ENCODE measurements at places on chromosomes 2 and 18.

- DNase-seq, result no peak
Observed at GRCh38 chr2:148814143-148814859, 60.7 kb upstream of the KIF5C start.

- no peak for DNase-seq
Observed at GRCh38 chr2:108641756-108642155, 77.5 kb upstream of the RANBP2 start.

DNA sequence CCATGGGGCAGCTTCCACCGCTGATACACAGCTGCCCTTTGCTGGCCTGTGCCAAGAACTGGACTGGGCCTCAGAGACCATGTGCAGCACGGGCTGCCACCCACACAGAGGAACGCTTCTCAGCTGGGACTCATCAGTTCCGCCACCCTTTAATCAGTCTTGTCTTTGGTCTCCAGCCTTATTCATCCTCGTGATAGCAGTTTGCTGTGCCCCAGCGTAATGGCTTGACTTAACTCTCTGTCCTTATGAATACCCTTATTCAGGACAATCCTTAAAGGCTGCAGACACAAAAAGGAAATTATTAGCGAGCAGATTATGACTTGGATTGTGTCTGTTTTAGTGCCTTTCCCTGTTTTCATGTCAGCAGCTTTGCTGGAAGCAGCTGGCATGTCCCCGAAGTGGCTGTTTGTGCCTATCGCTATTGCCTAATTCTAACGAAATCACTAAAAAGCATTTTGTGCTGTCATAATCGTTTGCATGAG is 108.9 kb upstream of the DAPL1 start:
- no peak for DNase-seq

DNA sequence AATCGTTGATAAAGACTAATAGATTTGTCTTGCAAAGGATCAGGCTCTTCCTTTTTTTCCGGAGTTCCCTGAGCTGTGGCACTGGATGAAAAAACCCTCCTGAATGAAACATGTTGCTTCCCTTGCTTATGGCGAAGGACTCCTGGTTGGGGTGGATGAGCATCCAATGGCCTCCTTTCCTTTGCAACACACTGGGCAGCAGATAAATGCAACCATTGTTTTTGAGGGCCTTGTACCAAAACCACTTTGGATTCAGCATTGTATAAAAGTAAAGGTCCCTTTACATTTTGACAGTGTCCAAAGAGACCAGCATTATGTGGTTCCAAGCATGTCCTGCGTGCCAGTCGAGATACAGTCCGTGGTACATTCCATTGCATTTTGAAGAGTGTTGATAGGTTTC is 44.7 kb downstream of the FAM210A start:
- no peak for DNase-seq

DNA sequence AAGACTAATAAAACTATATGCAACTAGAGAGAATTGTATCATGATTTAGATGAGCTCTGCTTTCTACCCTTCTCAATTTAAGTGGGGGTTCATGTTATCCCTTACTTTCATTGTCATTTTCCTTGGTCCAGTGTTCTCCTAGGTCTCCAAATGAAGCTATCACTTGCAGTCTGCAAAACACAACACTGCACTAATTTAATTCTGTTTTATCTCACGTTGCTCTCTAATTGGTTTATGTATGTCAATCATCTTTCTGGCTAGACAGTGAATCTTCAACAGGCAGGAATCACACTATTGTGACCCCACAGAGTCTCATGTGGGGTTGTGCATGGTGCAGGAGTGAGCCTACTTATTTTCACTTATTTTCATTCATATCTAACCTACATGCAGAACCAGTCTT is 348.3 kb upstream of the SYT4 start:
- no peak for DNase-seq

DNA sequence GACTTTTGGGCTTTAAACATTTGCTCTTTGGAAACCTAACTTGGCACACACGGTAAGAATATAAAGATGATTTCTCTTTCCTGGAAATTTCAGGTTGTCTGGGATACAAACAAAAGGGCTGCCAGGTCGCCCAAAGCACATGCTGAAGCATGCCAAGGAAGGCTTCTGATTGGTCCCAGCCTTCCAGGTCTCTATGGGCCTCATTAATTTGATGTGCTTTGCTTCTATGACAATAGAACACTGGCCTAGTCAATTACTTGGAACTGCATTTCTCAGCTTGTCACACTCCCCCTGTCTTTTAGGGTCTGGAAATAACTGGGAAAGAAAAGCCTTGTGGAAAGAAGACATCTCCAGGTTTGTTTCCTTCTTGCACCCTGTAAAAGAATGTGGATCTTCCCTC is 228.9 kb downstream of the ADCYAP1 start:
- DNase-seq, result no peak

- no peak for DNase-seq
Observed at GRCh38 chr2:100556746-100557145, 6.0 kb upstream of the PDCL3 start.

- DNase-seq, result no peak
Observed at GRCh38 chr2:126510356-126510755, 145.6 kb upstream of the GYPC start.

- no peak for DNase-seq
Observed at GRCh38 chr2:68248361-68248760, 4.0 kb downstream of the PPP3R1 start.

- no peak for DNase-seq
Observed at GRCh38 chr18:63603772-63604171, 16.6 kb downstream of the SERPINB13 start.

DNA sequence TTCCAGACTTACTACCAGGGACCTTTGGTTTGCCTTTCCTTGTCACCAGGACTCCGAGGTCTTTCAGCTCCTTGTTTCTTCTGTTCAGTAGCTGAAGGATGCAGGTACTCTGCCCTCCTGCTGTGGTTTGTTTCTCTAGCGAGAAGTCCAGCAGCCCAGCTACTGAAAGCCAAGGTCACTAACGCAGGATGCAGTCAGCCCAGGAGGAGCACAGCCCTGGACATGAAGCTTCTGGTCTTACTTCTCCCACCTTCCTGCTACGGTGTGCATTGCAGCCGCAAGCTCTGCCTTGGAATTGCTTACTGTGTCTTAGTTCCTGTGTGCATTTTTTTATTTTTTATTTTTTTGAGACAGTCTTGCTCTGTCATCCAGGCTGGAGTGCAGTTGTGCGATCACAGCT is 62.4 kb downstream of the DGKD start:
- no peak for DNase-seq

- no peak for DNase-seq
Observed at GRCh38 chr2:220370764-220371163, 743.3 kb downstream of the SLC4A3 start.

DNA sequence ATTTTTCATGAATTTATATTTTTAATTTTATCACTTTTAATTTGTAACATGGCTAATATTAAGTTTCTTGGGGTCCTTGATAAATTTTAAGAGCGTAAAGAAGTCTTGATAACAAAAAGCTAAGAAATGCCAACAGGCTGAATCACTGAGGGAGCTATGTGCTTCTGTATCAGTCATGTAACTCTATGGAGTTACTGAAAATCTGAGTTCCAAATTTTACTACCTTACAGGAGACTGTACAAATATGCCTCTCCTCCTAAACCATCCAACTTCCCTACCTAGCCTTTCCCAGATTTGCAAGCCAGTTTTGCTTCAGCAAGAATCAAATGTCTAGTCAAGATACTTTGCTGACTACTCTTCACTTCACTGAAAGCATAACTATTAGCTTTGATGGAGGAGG is 35.7 kb downstream of the FEZ2 start:
- no peak for DNase-seq

DNA sequence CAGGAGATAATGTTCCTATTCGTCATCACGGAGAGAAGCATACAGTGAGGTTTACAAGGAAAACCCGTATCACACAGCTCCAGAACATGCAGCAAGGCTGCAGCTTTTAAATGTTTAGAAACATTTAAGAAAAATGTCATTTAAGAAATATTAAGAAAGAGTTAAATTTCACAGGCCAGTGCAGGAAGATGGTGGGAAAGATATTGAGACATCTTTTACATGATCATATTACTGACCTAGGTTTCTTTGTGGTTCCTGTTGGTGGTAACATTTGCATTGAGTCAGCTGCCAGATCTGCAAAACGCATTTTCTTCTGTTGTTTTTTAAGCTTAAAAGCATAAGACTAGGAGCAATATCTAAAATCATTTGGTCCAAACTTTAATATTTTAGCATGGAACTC is 44.9 kb downstream of the CPO start:
- DNase-seq, result no peak

GRCh38 chr2:86420913-86421312 is 20.3 kb upstream of the KDM3A start:
- DNase-seq, result no peak

GRCh38 chr2:50751311-50752031 is 280.5 kb downstream of the NRXN1 start:
- DNase-seq, result no peak

DNA sequence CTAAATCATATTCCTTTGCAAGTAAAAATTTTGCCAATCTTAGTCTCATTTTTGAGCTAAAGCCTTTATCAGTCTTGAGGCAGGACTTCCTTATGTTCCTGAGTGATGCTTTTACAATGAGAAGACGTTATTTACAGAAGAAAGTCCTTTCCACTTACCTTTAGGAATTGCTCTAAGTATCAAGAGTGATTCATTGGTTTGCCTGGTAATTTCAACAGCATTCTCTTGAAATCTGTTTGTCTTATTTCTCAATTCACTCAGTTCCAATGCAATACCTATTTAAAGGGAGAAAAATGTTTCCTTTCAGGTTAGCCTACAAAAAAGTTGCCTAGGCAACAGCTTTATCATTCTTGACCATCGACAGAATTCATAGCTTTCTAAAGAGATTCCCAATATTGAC is 137.2 kb downstream of the LAMA1 start:
- DNase-seq, result no peak

DNA sequence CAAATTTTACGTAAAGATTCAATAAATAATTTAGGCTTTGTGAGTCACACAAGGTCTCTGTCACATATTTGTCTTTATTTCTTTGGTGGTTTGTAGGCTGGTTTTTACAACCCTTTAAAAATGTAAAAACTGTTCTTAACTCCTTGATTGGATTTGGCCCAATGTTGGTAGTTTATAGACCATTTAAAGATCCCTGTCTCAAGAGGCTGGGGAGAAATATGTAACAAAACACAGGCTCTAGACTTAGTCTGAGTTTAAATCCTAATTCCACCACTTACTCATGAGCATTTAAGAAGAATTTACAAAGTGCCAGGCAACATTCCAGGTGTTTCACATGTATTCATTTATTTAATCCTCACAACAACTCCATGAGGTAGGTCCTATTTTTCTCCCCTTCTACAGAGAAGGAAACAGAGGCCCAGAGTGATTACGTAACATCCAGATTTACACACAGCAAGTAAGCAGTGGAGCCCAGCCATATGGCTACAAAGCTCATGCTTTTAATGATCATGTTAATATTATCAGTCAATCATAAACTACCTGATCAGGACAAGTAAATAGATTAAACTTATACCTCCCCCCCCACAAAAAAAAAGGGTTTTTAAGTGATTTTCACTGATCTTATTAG is 416.6 kb upstream of the ACVR2A start:
- DNase-seq, result no peak

- DNase-seq, result no peak
Observed at GRCh38 chr2:218438596-218438995, 19.7 kb downstream of the VIL1 start.

- DNase-seq, result no peak
Observed at GRCh38 chr2:44836174-44836573, 105.3 kb upstream of the SIX3 start.

DNA sequence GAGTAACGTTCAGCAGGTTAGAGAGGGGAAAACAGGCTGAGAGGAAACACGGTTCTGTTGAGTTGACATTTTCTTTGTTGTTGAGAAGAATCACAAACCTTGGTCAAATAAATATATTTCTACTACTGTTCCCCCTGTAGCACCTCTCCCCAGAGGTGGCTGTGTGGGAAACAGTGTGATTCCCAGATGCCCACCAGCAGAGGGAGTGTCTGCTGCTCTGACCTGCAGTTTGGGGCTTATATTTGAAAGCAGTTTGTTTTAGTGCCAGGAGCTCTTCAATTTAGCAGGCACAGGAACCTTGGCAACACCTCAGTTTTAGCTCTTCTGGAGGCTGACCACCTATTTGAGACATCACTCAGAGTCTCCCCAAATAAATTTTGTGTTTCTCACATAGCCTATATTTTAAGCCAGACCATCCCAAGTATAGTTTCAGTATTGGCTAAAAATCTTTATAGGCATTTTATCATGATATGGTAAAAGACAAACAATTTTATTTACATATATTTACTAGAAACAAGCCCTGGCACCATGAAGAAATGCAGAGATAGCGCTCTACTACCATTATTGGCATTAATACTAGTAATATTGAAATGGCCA is 75.7 kb downstream of the PIK3C3 start:
- no peak for DNase-seq

DNA sequence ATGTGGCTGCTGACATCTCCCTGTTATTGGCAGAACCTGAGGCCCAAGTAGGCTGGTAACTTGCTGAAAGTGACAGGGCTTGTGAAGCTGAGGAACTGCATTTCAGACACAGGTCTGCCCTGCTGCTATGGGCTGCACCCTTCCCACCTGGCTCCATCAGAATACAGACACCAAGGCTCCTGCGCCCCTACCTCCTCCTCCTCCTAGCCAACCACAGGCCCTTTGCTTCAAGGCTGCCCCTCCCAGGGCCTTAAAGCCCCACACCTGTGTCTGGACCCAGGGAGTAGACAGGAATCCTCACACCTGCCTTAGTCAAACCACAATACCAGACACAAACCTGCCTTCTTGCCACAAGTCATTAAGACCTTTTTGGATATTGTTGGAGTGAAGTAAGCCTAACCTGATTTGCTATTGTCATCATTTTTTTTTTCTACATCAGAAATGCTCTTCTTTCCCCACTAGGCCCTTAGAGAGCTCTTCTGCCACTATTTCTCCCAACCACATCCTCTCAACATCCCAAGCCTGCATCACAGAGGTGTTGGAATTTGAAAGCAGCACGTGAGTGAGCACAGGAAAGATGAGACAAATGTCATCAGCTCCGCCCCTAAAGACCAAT is 489.7 kb downstream of the EIPR1 start:
- no peak for DNase-seq

- DNase-seq, result no peak
Observed at GRCh38 chr2:49105506-49105905, 48.8 kb downstream of the FSHR start.

DNA sequence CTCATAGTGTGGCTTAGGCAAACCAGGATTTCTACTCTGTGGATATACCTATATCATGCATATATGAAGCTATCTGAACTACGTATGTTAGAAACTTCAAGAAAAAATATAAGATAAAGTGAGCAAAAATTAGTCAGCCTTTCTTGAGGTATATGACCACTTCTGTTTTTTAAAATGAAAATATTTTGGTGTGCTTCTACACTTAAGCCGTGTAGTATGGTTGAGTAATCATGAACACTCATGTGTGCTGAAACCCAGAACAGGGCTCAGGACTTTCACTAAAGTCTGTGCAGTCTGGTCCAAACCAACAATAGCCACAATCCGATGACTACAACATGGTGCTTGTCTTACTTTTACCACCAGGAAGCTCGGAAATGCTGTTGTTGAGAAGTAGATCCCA is 48.9 kb upstream of the TMEM177 start:
- DNase-seq, result no peak

Measured in D721Med (cell line).